Pancreas (tissue), 10 donors: ENCODE measurements at places on chromosomes 4 and X. TPM values are rescaled to one million over a fixed set of nuclear protein-coding genes. Genes with fewer than 3 reads are reported as not detected.
A peak's percentile ranks its signal among the peaks of the same experiment; 100 is the strongest.

DNA sequence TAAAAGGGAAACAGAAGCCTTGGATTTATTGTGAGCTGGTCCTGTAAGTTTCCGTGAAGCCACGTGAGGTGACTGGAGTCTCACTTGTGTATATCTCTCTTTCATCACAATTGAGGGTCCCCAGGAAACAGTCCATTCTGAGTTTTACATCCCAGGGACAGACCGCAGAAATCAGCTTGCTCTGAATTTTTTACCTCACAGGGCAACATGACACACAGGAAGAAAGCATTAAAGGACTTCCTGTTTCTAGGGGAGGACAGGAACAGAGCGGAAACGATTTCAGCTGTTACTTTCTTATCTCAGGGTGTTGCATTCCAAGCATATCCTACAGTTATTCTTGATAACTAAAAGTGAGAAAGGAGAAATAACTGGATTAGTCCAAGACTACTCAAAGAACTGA, 553.5 kb downstream of the TRAM1L1 start:
- H3K4me3 ChIP-seq = no peak overlapping the region
- no peak overlapping the region for H3K27ac ChIP-seq
- H3K27me3 ChIP-seq = no peaks in the 10 kb centered on the region
- H3K4me1 ChIP-seq = no peaks in the 10 kb centered on the region
- no peak for DNase-seq
- H3K36me3 ChIP-seq = no peaks in the 10 kb centered on the region

TRIM75 gene
- not detected for total RNA-seq

GRCh38 chr4:76610751-76611547, 175.9 kb downstream of the SHROOM3 start:
- peak overlapping the region; percentile 75 for H3K27ac ChIP-seq
- no peak for DNase-seq
- H3K27me3 ChIP-seq = no peaks in the 10 kb centered on the region
- no peak overlapping the region for H3K4me3 ChIP-seq
- H3K4me1 ChIP-seq = peaks cover 16% of the 10 kb centered on the region

- H3K4me1 ChIP-seq = peaks cover 3% of the 10 kb centered on the region
- DNase-seq = no peak
- H3K27ac ChIP-seq = no peak overlapping the region
- H3K36me3 ChIP-seq = no peaks in the 10 kb centered on the region
Measured at GRCh38 chr4:15148199-15148598, 145.9 kb downstream of the CPEB2 start.

FGD1 gene
- 2.7 TPM for total RNA-seq

- no peaks in the 10 kb centered on the region for H3K36me3 ChIP-seq
- no peak overlapping the region for H3K27ac ChIP-seq
- H3K27me3 ChIP-seq = no peaks in the 10 kb centered on the region
Measured at GRCh38 chrX:9003041-9003440, 30.9 kb downstream of the FAM9B start.

FAM184B gene
- total RNA-seq = not detected

GRCh38 chrX:70452143-70452733, 7.6 kb downstream of the DLG3 start:
- no peak overlapping the region for H3K27ac ChIP-seq
- H3K4me3 ChIP-seq = peak overlapping the region; percentile 45
- no peaks in the 10 kb centered on the region for H3K36me3 ChIP-seq
- peak; percentile 39 for DNase-seq
- no peaks in the 10 kb centered on the region for H3K27me3 ChIP-seq
- H3K4me1 ChIP-seq = peaks cover 3% of the 10 kb centered on the region

DNA sequence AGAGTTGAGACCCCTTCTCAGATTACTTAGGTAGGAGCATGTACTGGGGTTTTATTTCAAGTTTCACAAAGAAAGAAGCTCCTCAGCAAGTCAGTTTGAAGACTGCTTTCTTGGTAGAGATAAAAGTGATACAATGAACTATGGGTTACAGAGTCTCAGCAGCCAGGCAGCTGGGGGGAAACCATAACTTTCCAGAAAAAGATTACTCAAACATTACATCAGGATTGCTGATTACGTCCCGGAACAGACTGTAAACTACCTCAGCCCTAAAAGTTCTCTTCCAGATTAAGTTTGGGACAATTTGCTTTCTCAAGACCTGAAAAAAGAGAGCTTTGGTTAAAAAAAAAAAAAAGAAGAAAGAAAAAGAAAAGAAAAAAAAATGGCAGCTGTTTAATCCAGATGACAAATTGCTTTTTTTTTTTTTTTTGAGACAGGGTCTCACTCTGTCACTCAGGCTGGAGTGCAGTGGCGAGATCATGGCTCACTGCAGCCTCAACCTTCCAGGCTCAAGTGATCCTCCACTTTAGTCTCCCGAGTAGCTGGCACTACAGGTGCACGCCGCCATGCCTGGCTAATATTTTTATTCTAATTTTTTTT, 16.6 kb downstream of the SAT1 start:
- H3K4me1 ChIP-seq = peaks cover 6% of the 10 kb centered on the region
- H3K4me3 ChIP-seq = no peak overlapping the region
- H3K27me3 ChIP-seq = no peaks in the 10 kb centered on the region
- peak overlapping the region; percentile 87 for H3K27ac ChIP-seq
- no peaks in the 10 kb centered on the region for H3K36me3 ChIP-seq
- no peak for DNase-seq

DNA sequence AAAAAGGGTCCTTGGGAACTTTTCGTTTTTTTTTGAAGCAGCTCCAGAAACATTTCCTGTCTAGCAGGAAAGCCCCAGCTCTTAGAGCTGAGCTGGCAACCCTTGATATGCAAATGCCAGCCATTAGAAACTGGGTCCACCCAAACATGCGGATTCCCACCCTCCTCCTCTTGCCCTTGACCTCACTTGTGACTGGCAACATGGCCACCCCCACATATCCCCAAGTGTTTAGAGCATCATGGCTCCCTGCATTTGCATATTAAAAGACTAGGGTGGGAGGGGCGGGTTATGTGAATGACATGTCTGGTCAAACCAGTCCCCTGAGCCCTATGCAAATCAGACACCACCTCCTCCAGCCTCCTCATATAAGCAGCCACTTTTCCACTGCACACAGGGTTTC, 671.1 kb downstream of the FAT4 start:
- H3K4me1 ChIP-seq = no peaks in the 10 kb centered on the region
- H3K27me3 ChIP-seq = no peaks in the 10 kb centered on the region
- no peak overlapping the region for H3K27ac ChIP-seq
- H3K36me3 ChIP-seq = no peaks in the 10 kb centered on the region
- DNase-seq = peak; percentile 22

ANK2 gene
- total RNA-seq = 1.3 TPM

- peak overlapping the region; percentile 62 for H3K27ac ChIP-seq
- no peaks in the 10 kb centered on the region for H3K4me1 ChIP-seq
- no peak overlapping the region for H3K4me3 ChIP-seq
Measured at GRCh38 chrX:20361890-20362262, 95.2 kb upstream of the RPS6KA3 start.

TRAM1L1 gene
- total RNA-seq = 1.4 TPM

DNA sequence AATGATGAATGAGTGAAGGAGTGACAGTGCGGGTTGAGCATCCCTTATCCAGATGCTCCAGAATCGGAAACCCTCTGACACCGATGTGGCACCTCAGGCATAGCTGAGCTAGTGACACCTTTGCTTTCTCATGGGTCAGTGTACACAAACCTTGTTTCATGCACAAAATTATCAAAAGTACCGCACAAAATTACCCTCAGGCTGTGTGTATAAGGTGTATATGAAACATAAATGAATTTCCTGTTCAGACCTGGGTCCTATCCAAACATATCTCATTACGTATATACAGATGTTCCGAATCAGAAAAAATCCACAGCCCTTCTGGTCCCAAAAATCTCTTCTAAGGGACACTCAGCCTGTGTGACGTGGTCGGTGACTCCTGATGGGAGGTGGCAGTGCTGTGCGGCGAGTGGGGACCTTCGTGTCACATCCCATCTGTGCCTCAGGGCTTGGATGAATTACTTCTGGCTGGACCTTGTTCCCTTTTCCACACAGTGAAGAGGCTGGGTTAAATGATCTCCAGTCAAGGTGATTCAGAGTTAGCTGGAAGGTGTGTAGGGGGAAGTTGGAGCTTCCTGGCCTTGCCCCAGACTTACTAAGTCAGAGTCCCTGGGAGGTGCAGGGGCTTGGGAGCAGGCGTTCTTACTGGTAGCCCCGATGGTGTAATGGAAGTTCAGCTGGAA, 18.8 kb downstream of the RGS12 start:
- no peaks in the 10 kb centered on the region for H3K4me1 ChIP-seq
- H3K27ac ChIP-seq = no peak overlapping the region
- H3K36me3 ChIP-seq = no peaks in the 10 kb centered on the region
- no peaks in the 10 kb centered on the region for H3K27me3 ChIP-seq

- no peak overlapping the region for H3K4me3 ChIP-seq
- H3K27ac ChIP-seq = no peak overlapping the region
- DNase-seq = no peak
Measured at GRCh38 chr4:17794730-17795129, 13.3 kb upstream of the FAM184B start.

ETDB gene
- not detected for total RNA-seq

- H3K27ac ChIP-seq = no peak overlapping the region
- no peak overlapping the region for H3K4me3 ChIP-seq
- no peak for DNase-seq
- H3K27me3 ChIP-seq = no peaks in the 10 kb centered on the region
Measured at GRCh38 chrX:139828033-139828432, 104.8 kb downstream of the ATP11C start.

CCDC110 gene
- 11.2 TPM for total RNA-seq

ADRA2C gene
- total RNA-seq = 2.6 TPM

- H3K4me3 ChIP-seq = no peak within 1 kb of the TSS
- H3K27ac ChIP-seq = no peak within 1 kb of the TSS
- no peaks in the 10 kb centered on the region for H3K36me3 ChIP-seq
- H3K4me1 ChIP-seq = no peaks in the 10 kb centered on the region
Measured at GRCh38 chr4:16897991-16898827, at the start of gene LDB2. LDB2 (minus strand) TSS chr4:16898645.

DNA sequence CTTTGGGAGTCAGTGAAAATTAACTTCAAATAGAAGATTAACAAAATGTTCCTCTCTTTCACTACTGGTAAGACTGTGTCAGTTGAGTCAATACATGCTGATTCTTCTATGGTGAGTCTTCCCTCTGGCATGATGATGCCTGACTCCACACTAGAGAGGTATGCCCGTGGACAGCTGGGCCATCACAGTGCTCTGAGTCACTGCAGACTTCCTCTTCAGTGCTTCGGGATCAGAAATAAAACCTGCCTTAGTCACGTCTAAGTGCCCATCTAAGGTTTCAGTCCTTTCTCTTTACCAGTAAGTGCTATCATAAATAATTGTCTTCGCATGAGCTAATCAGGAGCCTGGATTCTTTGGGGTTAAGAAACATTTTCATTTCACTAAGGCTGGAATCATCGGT, 1.6 kb upstream of the ASB5 start:
- no peak for DNase-seq
- no peak overlapping the region for H3K4me3 ChIP-seq
- H3K4me1 ChIP-seq = no peaks in the 10 kb centered on the region
- no peaks in the 10 kb centered on the region for H3K36me3 ChIP-seq
- H3K27ac ChIP-seq = no peak overlapping the region

GRCh38 chrX:48626401-48627298, 29.4 kb downstream of the WDR13 start:
- H3K4me3 ChIP-seq = no peak overlapping the region
- DNase-seq = no peak
- H3K36me3 ChIP-seq = no peaks in the 10 kb centered on the region
- peaks cover 3% of the 10 kb centered on the region for H3K27me3 ChIP-seq

GRCh38 chrX:131828482-131828881, 194.6 kb upstream of the STK26 start:
- DNase-seq = no peak
- no peak overlapping the region for H3K4me3 ChIP-seq
- H3K36me3 ChIP-seq = no peaks in the 10 kb centered on the region
- no peak overlapping the region for H3K27ac ChIP-seq
- H3K4me1 ChIP-seq = no peaks in the 10 kb centered on the region

- H3K4me3 ChIP-seq = no peak overlapping the region
- no peak overlapping the region for H3K27ac ChIP-seq
- H3K27me3 ChIP-seq = no peaks in the 10 kb centered on the region
- H3K36me3 ChIP-seq = no peaks in the 10 kb centered on the region
- peak; percentile 6 for DNase-seq
Measured at GRCh38 chr4:123587983-123588494, 191.4 kb downstream of the SPRY1 start.

GRCh38 chr4:10589321-10589720, 95.2 kb downstream of the CLNK start:
- H3K4me1 ChIP-seq = no peaks in the 10 kb centered on the region
- H3K27ac ChIP-seq = no peak overlapping the region
- H3K27me3 ChIP-seq = no peaks in the 10 kb centered on the region
- no peak for DNase-seq

DCAF8L2 gene
- not detected for total RNA-seq

DNA sequence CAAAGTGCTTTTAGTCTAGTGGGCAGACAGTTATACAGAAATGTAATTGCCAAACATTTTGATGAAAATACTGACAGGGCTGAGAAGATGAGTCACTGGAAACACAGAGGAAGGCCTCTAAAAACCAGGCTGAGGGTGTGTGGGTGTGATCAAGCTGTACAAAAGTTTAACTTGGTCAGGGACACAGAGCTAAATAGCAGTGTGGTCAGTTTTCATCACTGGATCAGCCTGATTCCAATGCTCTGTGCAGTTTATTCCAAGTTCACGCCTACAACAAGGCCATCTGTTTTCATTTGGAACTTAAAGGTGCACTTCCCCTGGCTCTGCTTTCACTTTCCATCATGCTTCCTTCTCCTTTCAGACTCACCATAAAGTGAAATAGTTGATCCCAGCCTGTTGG, 10.6 kb downstream of the CENPVL3 start:
- H3K36me3 ChIP-seq = no peaks in the 10 kb centered on the region
- no peaks in the 10 kb centered on the region for H3K27me3 ChIP-seq
- no peaks in the 10 kb centered on the region for H3K4me1 ChIP-seq
- H3K4me3 ChIP-seq = no peak overlapping the region
- H3K27ac ChIP-seq = no peak overlapping the region
- DNase-seq = no peak

- H3K36me3 ChIP-seq = no peaks in the 10 kb centered on the region
- H3K27ac ChIP-seq = no peak overlapping the region
- no peaks in the 10 kb centered on the region for H3K4me1 ChIP-seq
- no peak for DNase-seq
- H3K4me3 ChIP-seq = no peak overlapping the region
- H3K27me3 ChIP-seq = no peaks in the 10 kb centered on the region
Measured at GRCh38 chr4:150315691-150316090, 237.4 kb downstream of the DCLK2 start.

DNA sequence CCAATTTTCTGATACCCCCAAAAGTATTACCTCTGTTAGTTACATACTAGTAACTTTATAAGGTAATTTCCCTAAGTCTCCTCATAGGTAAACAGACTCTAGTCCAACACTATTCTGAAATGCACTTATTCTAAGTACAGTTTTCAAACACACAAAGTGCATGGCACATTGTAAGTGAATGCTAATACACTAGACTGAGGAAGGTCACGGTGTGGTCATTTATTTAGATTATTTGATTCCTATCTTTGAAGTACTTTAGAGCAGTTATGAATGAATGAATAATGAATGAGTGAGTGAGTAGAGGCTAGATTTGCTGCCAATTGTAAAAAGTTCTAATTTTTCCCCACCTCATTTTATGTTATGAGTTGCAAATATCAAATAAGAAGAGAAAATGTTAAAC, 132.8 kb upstream of the UGT8 start:
- H3K27me3 ChIP-seq = no peaks in the 10 kb centered on the region
- no peaks in the 10 kb centered on the region for H3K36me3 ChIP-seq
- H3K4me3 ChIP-seq = no peak overlapping the region
